ENCODE measurements at places on chromosomes 5 and 9. TPM values are rescaled to one million over a fixed set of nuclear protein-coding genes. Genes with fewer than 3 reads are reported as not detected.

The NSG2 gene
- 0.05 TPM for total RNA-seq

The ITGA2 gene
- 90.6 TPM for total RNA-seq

The PLAC8L1 gene
- total RNA-seq = not detected

The TMEM161B gene
- 9.2 TPM for total RNA-seq

The PCDHB16 gene
- total RNA-seq = 0.17 TPM

The LCN6 gene
- total RNA-seq = 0.68 TPM

The ADGRD2 gene
- not detected for total RNA-seq

The SPAG8 gene
- 0.19 TPM for total RNA-seq

The SPTAN1 gene
- total RNA-seq = 734 TPM

The SV2C gene
- total RNA-seq = not detected

The ANKRD31 gene
- total RNA-seq = 0.05 TPM

The LYSMD3 gene
- total RNA-seq = 26.2 TPM

The BARHL1 gene
- not detected for total RNA-seq

The CBY3 gene
- not detected for total RNA-seq

The SMIM33 gene
- not detected for total RNA-seq

The BSPRY gene
- not detected for total RNA-seq

The SLC6A7 gene
- not detected for total RNA-seq

The ASTN2 gene
- total RNA-seq = 3.4 TPM

The ORM2 gene
- not detected for total RNA-seq

The PTGDS gene
- 0.60 TPM for total RNA-seq

The WNK2 gene
- not detected for total RNA-seq

The GPR107 gene
- 167 TPM for total RNA-seq

The FOXD4L5 gene
- not detected for total RNA-seq

The ZFP2 gene
- 1.0 TPM for total RNA-seq

The SEMA6A gene
- total RNA-seq = 21.1 TPM

The LRRC19 gene
- not detected for total RNA-seq

The FYB1 gene
- total RNA-seq = not detected

The GABRP gene
- total RNA-seq = 0.51 TPM

The C5orf58 gene
- not detected for total RNA-seq

The PGM5 gene
- total RNA-seq = 128 TPM

The TAF1L gene
- under 0.01 TPM for total RNA-seq

The CDX1 gene
- total RNA-seq = not detected

The BTNL9 gene
- 0.05 TPM for total RNA-seq

The TMC1 gene
- total RNA-seq = 0.74 TPM

The SNX30 gene
- total RNA-seq = 7.9 TPM

The GABRA6 gene
- not detected for total RNA-seq

The KCTD16 gene
- 0.05 TPM for total RNA-seq

The C5orf63 gene
- total RNA-seq = 1.9 TPM

The MAMDC4 gene
- total RNA-seq = 5.1 TPM

The SPATA6L gene
- 2.7 TPM for total RNA-seq

Measured in dermis blood vessel endothelial cell (primary cell).